ENCODE measurements at places on chromosomes 12 and 14.

GRCh38 chr12:105013892-105014291, 27.8 kb downstream of the NOPCHAP1 start:
- no peak for DNase-seq

DNA sequence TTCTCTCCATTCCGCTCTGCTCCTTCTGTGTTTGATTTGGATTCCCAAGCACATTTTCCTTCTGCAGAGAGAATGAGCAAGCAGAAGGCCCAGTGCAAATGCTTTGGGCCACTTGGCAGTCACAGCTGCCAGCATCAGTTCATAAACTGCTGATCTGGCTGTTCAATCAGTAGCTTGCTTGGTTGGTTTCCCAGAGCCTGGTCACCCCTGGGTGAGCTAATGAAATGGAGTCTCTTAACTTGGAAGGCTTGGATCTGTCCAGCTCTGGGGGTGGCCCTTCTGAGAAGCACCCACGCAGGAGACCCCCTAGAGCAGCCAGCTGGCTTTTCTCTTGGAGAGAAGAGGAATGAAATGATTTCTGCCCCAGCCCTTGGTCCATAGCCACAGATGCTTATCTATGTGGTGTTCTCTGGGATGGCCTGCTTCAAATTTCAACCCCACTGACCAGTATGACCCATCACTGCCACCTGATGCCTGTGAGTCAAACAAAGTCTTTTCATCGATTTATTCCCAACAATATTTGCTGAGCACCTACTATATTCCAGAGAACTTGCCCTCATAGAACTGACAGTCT, 30.3 kb downstream of the FAIM2 start:
- no peak for DNase-seq

- DNase-seq: no peak
These were observed 930.6 kb upstream of the TMEM132C start for GRCh38 chr12:127336416-127336815.

DNA sequence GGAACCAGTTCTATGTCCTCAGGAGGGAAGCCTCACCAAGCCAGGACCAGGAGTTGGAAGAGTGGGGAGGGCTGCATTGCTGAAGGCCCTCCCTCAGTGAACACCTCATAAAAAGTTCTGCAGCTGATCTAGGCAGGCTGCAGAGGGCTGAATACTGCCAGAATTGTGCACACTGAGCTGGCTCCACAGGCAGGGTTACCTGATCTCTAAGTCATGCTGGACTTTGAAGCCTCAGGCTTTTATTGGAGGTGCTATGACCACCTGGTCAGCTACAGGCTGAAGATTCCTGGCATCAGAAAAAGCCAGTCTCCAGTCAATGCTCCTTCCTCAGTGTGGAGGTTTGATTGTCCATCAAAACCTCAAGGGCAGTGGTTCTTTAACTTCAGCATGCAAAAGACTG, 39.7 kb downstream of the FOS start:
- DNase-seq: no peak

DNA sequence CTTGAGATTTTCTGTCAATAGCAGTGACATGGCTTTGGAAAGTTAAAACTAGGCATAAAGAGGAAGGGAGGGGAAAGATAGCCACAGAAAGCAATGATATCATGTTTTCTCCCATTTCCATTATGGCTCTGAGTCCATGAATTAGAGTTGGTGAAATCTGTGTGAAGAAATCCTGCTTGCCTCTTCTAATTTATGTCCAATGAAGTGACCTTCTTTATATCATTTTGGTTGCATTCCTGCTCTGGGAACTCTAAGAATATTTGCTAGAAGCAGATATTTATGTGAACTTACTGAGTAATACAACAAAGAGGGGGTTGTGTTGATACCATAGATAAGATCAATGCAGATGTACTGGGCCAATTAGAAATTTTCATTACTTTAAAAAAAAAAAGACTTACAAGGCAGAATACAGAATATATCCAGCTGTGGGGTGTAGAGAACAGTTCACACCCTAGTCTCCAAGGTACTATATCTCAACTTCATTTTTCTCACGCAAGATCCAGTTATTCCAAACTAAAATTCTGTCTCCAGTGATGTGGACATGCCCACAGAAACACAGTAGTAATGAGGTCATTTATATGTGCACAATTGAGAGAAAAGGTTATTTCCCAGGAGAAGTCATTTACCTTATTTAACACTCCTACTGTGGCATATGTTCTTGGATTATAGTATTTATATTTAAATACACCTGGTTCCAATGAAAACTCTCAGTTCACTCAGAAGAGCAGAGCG, 51.5 kb upstream of the KCNJ8 start:
- no peak for DNase-seq

- DNase-seq: no peak
These were observed 348.3 kb upstream of the SFSWAP start for GRCh38 chr12:131362291-131363211.

- no peak for DNase-seq
These were observed 4.8 kb downstream of the ASCL4 start for GRCh38 chr12:107779077-107779831.

- DNase-seq: no peak
These were observed 68.2 kb upstream of the OVCH1 start for GRCh38 chr12:29565727-29566126.

DNA sequence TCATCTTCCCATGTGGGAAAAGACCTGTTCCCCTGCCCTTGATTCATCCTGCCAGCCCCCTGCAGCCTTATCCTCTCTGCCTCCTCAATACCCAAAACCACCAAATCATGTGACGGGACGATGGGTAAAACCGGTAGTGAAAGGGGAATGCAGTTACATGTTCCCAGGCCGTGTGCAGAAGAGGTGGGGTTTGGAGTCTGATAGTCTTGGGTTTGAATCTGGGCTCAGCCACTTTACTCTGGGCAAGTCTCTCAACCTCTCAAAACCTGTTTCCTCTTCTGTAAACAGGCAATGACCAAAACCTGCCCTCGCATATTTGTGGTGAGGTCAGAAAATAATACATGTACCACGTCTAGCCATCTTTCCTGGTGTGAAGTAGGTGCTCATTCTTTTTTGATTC, 123.0 kb downstream of the PLXNC1 start:
- no peak for DNase-seq
